ENCODE measurements at places on chromosomes 2 and 18.
A peak's percentile ranks its signal among the peaks of the same experiment; 100 is the strongest.

DNA sequence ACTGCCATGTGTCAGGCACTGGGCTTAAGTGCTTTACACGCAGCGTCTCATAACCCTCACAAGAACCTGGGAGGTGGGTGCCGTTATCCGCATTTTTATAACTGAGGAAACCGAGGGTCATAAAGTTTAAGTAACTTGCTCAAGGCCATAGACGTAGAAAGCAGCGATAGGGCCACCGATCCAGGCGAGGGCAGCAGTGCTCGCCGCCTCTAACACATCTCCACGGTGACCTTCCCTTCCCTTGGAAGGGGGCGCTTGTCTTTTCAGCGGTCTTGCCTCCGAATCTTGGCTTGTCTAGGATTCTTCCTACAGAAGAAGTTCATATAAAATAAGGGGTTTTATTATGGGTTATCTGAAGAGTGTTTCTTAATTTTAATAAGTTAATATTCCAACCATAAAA, 186.6 kb downstream of the GBX2 start:
- DNase-seq: no peak

DNA sequence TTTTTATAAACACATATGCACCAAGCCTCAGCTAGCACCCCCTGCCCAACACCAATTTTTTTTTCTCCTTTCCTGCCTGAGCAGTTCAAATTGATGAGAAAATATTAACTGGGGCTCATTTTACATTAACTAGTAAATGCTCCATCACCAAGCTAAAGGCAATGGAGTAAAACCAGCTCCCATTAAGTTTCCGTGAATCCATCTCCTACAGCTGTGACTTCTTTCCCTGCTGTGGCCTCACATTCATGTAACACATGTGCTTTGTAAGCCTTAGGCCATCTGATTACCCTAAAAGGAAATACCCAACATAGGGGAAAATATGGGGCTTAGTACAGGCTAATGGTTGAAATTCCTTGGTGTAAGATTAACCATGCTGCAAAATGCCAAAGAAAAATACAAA, 60.8 kb downstream of the DNER start:
- no peak for DNase-seq

- DNase-seq: no peak
These were observed 74.3 kb upstream of the MSTN start for GRCh38 chr2:190136825-190137224.

GRCh38 chr2:32835148-32835547, 111.6 kb upstream of the LTBP1 start:
- no peak for DNase-seq

GRCh38 chr2:10004401-10004800, 38.9 kb upstream of the KLF11 start:
- no peak for DNase-seq

- DNase-seq: no peak
These were observed 33.3 kb downstream of the IL1R2 start for GRCh38 chr2:102025016-102025501.

- no peak for DNase-seq
These were observed 134.7 kb upstream of the GALNT5 start for GRCh38 chr2:157122776-157123175.

GRCh38 chr2:135949451-135950234, 35.8 kb downstream of the DARS1 start:
- no peak for DNase-seq

DNA sequence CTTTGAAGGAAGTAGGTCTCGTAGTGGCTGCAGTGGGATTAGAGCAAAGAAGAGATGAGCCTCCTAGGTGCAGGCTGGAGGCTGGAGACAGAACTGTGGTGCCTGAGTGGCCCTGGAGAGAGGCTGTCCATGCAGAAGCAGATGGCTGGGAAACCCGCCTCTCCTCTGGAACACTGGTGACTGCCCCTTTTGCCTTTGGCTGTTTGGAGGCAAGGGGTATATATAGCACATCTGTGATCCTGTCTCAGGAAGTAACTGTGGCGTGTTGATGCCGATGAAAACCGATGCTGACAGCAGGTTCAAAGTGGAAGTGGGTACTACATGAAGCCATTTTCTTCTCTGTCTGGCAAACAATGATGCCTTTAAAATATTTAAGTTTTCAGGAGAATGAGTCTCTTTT, 43.5 kb downstream of the SLC9A2 start:
- no peak for DNase-seq

DNA sequence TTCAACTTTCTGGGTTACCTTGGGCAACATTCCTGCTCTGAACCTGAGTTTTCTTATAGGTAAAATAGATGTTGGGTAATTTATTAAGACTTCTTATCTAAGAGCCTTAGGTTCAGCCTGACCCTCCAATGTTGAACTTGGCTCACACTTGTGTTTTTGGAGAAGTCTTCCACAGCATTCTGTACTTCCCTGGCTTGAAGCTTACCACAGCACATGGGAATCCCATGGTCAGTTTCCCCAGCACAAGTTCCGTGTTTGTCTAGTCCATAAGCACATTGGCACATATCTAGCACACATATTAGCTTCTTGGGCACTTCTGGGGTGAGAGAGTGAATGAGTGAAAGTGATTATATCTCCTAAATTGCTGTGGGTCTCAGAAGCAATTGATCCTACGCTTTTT, 782.5 kb upstream of the HS6ST1 start:
- no peak for DNase-seq

DNA sequence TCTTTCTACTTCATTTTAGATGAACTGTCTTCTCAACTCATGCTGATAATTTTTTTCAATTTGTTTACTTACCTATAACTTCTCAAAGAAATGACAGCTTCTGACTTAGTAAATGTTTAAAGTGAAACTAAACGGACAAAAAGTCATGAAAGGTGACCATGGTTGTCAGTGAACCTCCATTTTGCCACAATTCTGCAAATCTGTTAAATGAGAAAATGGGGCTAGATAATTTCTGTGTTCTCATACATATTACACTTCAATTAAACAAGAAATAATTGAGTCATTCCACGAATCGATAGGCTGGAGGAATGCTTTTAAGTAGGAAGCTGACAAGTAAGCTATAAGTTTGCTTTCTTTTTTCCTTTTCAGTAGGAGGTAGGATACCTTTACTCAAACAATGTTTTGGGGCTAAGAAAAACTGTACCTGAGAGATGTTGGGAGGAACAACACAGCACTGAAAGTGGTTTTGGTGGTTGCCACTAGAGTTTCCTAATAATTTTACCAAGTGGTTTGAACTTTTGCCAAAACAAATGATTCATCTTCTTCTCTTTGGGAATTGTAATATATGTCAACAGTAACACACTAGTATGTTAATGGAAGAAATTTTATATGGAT, 17.1 kb downstream of the DYNAP start:
- no peak for DNase-seq

GRCh38 chr2:143594161-143594560, 464.9 kb downstream of the ARHGAP15 start:
- DNase-seq: no peak

DNA sequence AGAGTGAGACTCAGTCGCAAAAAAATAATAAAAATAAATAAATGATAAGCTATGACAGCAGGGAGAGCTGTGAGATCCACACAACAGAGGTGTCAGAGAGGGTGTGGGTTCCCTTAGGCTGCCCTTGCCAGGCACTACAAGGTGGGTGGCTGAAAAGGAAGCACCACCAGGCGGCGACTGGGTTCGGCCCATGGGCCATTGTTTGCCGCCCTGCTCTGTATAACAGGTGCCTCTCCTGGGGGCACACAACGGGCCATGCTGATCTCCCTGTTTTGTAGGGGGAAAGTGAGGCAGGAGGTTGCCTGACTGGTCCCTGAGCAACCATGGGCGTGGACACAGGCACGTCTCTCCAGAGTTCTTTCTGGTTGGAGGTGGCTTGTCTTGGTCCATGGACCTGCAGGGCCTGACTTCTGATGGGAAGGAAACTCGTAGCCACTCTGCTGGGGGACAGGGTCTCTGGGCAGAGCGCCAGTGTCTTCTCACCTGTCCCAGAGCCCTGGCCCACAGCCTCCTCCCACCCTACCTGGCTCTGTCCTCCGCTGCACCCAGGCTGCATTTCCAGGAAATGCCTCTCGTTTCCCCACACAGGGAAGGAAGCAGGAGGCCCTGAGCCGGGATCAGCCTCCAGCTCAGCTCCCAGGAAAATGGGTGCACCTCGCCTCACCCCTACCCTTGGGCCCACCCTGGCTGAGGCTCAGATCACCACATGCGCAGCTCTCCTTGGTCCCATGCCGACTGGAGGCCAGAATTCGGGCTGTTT, 109.6 kb upstream of the ODC1 start:
- no peak for DNase-seq

DNA sequence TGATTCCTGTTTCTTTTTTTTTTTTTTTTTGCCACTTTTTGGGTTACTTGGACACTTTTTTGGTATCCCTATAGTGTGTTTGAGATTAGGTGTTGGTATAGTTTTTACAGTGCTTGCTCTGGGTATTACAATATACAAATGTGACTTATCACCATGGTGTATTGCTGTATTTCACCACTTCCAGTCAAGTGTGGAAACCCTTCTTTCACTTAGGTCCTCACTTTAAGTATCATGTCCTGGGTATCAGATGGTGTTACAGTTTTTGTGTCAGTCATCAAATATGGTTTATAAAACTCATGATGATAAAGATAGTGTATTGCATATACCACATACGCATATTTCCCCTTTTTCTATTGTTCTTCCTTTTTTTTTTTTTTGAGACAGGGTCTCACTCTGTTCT, 1.8 kb downstream of the ATP9B start:
- DNase-seq: no peak

DNA sequence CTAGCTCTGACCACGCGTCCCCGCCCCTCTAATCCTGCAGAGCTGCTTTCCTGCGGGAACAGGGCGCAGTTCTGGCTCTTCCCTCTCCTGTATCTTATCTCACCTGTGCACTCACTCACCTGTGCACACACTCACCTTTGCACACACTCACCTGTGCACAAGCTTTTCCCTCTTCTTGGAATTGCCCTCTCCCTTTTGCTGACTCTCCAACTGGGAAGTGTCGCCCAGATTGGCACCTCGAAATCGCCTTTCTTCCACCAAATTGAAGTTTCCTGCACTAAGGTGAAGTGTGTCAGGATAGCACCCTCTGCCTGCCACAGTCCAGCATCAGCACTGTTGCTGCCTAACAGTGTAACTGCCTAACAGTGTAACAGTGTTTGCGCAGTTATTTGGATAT, 566 bp upstream of the CMPK2 start:
- peak; percentile 22 for DNase-seq

DNA sequence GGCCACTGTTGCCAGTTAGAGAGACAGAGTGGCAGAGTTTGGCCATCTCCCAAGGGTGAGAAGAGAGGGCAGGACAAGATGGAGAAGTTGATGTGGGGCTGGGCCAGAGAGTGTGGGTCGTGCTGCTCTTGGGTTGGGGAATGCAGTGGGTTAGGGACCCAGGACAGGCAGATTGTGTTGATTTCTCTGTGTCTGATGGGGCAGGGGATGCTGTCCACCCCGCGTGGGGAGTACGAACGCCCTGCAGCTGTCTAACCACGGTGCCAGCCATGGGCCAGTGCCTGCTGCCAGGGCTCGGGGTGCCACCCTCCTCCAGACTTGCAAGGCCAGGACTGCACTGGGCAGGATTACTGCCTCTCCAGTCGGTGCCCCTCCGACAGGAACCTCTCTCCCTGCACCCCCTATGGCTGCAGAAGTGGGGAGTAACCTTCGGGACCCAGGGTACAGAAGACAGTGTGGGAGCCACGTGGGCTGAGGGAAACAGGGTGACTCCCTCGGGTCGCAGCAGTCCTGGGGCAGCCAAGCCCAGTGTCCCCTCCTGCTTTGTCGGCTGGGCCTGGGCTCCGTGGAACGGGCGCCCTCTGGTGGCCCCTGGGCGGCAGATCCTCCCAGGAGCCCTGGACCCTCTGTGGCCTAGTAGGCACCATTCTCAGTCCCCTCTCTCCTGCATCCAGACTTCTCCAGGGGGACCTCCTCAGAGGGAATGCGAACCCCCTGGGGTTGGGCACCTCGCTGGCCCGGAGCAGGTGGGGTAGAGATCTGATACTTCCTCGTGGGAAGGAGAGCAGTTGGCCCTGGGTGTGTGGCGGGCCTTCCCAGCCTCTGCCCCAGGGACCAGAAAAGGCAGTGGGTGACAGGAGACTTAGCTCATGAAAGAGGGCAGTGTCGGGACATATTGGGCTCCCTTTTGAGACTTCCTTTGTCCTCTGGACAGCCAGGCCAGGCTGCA, 2.7 kb downstream of the GPC1 start:
- DNase-seq: peak; percentile 42
